NCI-H748 treated with DMSO at 0.1 percent for 48 hours (cell line): ENCODE measurements at places on chromosomes 11 and 22.

DNA sequence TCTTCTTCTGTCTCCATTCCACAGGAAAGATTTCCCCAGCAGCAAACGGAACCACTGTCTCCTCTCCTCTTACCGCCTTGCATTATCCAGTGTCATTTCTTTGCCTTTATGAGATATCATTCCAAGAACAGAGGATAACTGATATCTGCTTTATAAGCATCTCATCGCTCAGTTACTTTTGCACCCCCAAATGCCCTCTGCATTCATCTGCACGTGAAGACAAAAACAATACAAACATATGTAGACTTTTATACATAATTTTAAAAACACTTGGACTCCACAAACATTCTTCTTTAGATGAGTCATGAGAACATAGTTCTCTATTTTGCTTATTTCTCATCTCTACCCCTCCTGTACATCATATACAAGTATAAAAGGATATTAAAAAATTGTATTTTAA is 512 bp upstream of the OR51T1 start:
- DNase-seq = no peak

DNA sequence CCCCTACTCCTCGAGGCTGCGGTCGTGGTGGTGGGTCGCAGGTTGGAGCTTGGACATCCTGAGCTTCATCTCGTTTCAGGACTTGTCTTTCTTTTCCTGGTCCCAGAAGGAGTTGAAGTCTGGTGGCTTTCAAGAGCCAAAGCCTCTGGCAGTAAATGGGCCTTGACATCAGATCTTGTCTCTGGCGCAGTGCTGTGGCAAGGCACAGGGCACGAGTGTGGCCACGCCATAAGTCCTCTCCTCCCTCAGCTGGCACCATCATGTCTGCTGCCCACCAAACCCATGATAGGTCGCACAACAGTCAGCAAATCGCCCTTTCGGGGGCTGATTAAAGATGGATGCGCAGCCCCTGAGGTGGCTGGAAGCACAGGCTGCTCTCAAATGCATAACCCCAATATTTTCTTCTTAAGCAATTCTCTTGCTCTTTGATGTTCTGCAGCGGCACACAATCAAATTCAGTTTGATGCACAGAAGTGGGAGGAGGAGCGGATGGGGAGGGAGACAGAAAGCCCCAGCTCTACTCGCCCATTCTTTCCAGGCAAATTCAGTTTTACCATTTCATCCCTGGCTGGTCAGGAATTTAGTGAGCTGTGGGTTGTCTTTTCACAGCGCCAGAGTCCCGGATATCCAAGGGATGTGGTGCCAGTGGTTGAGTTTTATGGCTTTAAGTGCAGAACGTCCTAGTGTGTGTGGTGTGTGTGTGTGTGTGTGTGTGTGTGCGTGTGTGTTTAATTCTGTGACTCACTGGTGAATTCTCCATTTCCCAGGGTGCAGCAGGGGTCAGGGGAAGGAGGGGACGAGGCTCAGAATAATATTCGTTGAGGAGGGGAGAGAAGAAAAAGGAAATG is 162.0 kb downstream of the DSCAML1 start:
- no peak for DNase-seq

GRCh38 chr22:46433318-46433717 is 97.8 kb downstream of the TRMU start:
- DNase-seq = no peak

GRCh38 chr11:17529844-17530185 is 14.4 kb downstream of the USH1C start:
- no peak for DNase-seq

DNA sequence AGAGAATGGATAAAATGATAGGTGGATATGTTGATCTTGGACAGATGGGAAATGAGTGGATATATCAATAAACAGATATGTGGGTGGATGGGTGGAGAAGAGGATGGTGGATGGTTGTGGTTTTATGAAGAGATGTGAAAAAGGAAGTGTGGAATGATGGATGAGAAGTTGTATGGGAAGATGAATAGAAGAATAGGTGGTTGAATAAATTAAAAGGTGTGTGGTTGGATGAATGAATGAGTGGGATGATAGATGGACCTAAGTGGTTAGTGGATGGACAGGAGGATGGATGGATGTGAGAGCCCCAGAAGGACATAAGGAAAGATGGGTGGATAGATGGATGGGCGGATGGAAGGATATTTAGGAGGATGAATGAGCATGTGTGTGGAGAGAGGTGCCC is 913 bp upstream of the CD44 start:
- DNase-seq = no peak

- no peak for DNase-seq
Measured at GRCh38 chr11:128642571-128642970, 51.3 kb upstream of the FLI1 start.

- no peak for DNase-seq
Measured at GRCh38 chr11:7495882-7496551, 10.7 kb downstream of the OLFML1 start.

- no peak for DNase-seq
Measured at GRCh38 chr11:76662656-76663485, 7.7 kb downstream of the LRRC32 start.

GRCh38 chr11:97557399-97557798 is 1167.6 kb downstream of the JRKL start:
- DNase-seq = no peak

- no peak for DNase-seq
Measured at GRCh38 chr11:125393331-125393730, 102.7 kb downstream of the FEZ1 start.

DNA sequence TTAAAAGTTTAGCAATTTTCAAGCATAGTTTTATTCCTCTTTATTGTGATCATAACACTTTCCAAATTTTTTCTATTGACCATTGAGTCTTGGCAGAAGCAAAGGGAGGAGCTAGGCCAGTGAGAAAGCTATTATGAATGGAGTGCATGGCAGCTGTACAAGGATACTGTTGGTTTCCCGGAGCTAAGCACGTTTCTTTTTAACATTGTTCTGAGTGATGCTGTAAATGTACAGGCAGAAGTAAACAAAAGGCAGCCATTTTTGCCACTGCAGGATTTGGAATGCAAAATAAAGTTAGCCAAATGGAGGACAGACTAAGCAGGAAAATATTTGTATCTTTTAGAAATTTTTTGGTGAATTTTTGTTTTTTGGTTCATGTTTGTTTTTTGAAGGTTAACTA is 16.2 kb downstream of the CBL start:
- peak; percentile 22 for DNase-seq

DNA sequence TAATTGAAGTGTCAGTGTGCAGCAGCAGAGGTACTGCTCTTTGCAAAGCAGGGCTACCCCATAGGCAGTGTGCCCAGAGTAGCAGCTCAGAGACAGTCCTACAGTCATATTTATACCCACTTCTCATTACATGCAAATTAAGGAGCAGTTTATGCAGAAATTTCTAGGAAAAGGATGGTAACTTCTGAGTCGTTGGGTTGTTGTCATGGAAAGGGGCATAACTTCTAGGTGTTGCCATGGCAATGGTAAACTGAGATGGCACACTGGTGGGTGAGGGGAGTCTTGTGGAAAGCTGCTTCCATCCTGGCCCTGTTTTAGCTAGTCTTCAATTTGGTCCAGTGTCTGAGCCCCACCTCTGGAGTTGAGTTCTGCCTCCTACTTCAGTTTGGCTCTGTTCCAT is 77.4 kb downstream of the MN1 start:
- DNase-seq = no peak

GRCh38 chr11:95728790-95729189 is 60.8 kb downstream of the FAM76B start:
- no peak for DNase-seq

DNA sequence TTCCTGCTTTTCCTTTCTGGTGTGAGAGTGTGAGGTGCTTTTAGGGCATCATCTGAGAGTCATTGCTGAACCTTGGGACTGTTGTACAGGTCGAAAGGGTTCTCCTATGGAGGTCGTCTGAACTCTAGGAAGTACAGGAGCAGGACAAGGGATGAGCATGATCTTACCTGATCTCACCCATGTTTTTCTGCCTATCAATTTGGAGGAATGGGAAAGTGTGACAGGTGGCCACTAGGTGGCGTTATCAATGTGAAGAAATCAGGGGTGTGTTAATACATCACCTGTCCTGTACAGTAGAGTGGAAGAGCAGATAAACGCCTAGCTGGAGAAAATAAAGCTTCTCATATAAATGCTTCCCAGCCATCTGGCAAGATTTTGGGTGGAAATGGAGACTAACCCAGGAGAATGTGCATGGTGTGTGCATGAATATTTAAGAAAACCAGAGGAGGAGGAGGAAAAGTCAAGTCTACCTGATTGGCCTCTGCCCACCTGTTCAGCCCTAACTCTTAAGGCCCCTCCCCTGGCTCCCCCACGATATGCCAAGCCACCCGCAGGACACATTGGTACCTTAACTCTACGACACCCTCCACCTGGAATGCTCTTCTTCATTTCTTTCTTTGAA is 72.0 kb upstream of the NARS2 start:
- DNase-seq = peak; percentile 67

DNA sequence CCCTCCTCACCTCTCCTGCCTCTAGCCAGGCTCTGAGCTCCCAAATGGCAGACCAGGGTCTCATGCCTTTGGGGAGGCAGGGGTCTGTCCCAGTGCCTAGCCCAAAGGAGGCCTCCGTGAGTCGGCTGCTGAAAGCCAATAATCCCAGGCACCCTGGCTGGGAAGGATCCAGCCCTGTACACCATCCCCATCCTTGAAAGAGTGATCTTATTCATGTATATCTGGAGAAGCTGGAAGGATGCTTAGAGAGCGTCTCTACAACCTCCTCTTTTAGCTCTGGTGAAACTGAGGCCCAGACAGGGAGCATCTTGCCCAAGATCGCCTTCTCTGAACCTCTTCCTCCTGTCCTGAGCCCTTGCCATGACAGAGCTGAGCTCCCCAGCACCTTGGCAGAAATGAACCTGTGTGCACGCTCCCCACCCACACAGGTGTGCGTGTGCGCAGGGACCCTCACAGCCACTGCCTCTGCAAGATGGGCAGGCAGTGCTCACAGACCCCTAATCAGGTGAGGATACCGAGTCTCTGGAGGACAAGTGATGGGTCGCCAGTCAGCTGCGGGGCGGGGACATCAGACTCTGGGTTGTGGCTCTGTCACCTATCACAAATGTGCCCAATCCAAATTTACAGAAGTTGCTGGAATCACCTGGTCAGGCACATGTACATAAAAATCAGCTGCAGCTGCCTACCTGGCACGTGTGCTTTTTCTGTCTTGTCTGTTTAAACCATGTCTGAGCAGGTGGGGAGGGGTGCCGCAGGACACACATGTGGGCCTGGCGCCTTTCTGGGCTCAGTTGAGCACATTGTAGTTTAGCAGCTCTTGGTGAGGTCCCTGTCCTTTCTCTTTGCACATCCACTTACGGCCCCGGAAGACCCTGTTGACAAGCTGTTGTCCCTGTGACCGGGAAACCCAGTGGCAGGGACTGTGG is 49.3 kb upstream of the WNT7B start:
- no peak for DNase-seq

DNA sequence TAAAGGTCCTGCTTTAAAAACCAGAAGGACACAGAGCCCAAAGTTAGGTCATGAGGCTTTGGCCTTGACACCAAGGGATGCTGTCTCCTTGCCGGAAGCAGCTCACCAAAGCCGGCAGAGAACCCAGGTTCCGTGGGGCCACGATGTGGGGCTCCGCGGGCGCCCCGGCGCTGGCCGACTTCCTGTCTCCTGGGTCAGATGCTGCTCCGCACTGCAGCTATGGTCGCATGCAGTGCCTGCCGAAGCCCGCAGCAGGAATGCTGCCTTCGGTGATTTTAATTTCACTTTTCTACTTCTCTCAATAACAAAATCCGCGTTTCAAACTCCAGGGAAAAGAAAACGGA is 454 bp upstream of the OTUB1 start:
- no peak for DNase-seq

DNA sequence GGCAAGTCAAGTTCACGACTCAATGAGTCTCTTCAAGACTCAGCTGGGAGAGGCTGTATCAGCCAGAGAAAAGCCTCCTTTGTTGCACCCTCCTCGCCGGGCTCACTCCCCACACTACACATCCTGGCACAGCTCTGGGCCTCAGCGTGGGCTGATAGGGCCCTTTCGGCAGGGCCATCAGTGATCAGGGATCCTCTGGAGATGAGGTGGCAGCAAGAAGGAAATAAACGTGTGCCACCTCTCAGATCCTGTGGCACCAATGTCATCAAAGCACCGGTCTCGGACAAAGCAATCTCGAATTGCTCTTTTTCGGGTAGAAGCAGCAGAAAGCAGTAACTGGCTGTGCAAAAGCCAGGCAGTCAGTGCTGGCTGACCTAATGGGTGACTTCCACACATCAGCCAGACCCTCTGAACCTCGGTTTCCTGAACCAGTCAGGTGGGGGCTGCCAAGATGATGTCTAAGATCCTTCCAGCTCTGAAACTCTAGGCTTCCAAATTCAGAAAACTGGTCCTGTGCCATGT is 2.1 kb downstream of the EHD1 start:
- DNase-seq = no peak

DNA sequence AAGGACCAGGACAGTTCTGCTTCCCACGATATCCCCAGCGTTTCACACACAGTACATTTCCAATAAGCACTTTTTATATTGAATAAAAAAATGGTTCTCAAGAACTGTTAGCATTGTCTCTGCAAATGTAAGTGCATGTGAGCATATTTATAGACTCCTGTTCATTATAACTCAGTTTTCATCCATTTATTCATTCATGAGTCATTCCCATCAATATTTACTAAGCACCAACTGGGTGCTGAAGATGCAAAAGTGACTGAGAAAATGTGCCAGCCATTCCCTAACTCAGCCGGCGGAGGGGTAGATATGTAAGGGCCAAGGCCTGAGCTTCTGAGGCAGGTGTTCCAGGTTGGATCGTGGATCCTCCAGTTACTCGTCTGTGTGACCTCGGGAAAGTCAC is 64.8 kb downstream of the CACNG2 start:
- DNase-seq = no peak

DNA sequence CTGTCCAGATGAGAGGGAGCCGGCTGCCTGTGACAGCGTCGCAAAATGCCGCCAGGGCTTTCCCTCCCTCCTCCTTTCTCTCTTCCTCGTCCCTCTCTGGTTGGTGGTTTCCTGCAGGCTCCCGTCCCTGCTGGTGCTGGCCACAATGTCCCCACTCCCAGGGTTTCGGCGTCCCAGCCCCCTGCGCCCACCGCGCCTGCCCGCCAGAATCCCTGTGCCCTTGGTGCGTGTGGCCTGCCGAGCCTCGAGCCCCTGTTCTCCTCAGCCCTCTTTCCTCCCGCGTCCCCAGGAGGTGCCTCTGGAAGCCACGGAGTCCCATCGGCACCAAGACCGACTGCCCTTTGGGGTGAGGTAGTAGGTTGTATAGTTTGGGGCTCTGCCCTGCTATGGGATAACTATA is 37.9 kb upstream of the PPARA start:
- DNase-seq = no peak

- DNase-seq = no peak
Measured at GRCh38 chr11:110454609-110455008, 24.9 kb downstream of the FDX1 start.

GRCh38 chr22:44855855-44856254 is 103.5 kb downstream of the ARHGAP8 start:
- no peak for DNase-seq
